ENCODE measurements at places on chromosomes 11 and 22.

DNA sequence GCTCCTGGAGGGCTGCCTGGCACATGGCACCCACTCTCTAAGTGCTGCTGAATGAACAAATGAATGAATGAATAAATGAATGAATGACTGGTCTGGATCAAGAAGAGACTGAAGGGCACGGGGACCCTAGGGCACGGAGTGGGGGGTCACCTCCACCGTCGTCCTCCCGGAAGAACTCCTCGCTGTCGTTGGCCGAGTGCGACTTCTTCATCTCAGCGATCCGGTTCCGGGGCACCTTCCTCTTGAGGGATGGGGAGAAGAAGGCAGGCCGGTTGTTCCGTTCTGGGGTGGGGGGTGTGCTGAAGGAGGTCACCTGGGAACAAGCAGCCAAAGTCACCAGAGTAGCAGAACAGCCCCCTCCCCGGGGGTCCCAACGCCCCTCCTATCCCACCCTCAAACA is 36.0 kb downstream of the NUP50 start:
- DNase-seq: no peak

- DNase-seq: no peak
Measured at GRCh38 chr11:68832476-68833181, 9.1 kb downstream of the CPT1A start.

DNA sequence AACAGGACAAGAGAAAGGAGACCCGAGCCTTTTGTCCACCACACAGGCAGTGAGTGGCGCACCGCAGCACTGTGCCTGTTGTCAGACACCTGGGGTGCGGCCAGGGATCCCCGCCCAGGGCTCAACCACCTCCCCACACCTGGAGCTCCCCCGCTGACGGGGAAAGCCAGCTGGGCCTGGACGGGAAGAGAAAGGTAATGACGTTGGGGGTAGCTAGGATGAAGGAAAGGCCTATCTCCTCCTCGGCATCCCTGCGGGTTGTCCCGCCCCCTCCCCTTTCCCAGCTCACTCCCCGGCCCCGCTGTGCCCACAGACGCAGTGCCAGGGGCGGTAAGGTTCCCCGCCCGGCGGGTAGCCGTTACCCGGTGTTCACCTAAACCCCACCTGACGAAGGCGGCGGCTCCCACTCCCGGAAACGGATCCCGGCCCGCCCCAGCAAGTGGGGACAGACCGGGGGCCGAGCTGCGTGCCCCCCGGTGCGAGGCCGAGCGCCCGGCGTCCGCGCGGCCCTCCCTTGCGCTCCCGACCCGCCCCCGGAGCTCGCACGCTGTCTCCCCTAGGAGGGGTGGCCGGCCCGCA is 495 bp downstream of the HYOU1 start:
- no peak for DNase-seq

DNA sequence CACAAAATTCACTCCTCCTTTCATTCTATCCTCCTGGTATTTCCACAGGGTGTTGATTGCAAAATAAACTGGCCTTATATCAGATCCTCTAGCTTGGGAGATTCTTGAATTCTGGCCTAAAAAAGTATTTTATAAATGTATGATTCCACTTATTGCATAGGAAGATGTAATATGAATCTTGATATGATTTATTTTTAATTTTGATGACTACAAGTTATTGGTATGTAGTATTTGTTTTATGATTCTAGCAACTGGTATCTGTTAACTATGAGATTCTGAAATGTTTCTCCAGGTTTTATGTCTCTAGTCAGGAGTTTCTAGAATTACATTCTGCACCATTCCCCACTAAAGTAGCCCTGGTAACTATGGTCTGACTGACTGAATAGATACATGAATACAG is 373.9 kb upstream of the C11orf87 start:
- no peak for DNase-seq

- no peak for DNase-seq
Measured at GRCh38 chr11:91081440-91082043, 858.7 kb upstream of the CHORDC1 start.

- DNase-seq: no peak
Measured at GRCh38 chr22:24208012-24208749, 26.9 kb downstream of the SUSD2 start.

DNA sequence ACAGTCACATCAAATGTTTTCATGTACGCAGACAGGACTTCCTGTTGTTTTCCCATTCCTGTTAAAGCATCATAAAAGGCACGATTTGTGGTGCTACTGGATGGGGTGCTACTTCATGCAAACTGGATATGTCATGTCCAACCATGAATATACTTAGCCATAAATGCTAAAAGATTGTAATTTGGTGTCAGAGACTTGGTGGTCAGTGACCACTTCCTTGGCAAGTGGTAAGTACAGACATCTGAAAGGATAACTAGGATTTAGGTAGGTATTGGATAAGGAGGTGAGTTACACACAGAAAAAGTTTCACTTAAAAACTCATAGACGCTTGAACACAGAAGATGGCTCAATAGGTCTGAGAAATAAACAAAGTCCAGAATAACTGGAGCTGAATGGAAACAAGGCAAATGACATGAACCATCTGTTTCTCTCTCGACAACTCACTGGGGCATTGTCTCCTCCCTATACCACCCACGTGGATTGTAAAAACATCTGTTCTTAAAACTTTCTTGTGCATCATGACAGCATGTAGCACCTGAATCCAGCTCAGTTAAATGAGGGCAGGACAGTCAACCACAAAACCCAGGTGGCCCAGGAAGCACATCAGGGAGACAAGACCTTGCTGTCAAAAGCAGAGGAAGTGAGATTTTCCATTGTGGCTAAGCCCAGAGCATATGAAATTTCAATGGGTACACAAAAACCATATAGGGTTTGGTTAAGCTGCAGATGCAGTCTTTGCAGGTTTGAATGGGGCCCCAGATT is 22.1 kb upstream of the IGLL5 start:
- no peak for DNase-seq

DNA sequence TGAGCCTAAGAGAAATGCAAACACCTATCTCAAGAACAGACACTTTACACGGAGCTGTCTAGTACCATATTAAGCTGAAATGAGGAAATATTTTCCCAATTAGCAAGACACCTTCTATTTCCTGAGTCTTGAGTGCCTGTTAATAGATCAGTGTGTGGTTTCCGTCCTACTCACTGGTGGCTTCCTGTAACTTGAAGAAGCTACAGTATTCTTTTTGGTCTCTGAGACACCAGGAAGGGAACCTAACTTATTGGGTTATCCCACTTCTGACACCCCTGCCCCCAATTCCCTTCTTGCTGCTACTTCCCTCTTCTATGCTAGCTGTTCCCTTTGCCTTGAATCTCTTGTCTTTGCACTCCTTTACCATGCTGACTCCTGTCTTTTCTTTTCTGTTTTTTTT is 92.7 kb downstream of the FDX1 start:
- no peak for DNase-seq

DNA sequence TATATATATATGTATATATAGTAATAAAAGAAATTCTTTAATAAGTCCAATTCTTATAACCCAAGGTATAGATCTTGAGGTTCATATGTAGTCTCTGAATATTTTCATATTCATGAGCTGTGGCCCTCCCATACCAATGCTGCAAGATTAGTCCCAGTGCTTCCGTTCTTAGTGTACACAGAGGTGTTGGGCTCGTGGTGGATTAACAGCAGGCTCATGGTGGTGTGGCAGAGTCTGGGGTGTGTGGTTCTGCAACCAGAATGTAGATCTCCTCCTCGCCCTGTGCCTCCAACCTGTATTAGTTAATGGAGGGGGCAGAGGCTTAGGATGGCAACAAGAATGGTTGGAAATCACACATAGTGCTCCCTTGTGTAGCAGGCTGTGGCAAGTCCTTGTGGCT is 16.8 kb downstream of the PRDM10 start:
- DNase-seq: no peak

- no peak for DNase-seq
Measured at GRCh38 chr22:29073618-29074275, 912 bp downstream of the KREMEN1 start.

DNA sequence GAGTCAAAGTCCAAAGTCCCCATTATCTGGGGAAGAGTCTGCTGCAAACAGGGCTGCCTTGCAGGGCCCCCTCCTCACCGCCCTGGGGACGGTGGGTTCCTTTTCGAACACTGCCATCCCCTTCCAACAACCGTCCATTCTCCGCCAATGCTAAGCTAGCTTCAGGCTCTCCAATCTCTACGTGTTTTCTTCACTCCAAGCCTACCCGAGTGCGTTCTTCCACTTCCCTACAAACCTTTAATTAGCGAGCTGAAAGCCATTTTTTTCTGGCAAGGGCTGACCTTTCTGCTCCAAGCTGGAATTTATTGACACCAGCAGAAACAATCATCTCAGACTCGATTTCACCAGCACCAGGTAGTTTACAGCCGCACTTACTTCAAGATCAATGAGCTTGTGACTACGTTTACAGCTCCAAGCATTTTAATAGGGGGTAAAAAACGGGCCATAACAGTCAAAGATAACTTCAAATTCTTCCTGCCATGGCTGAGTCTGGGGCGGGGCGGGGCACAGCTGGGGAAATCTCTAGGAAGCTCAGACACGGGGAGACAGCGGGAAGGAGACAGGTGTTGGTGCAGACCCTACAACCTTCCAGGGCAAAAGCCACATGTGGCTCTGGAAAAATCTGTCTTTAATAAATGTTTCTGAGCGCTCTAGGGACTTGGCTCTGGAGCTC is 82.2 kb downstream of the PHF21B start:
- DNase-seq: no peak

- DNase-seq: no peak
Measured at GRCh38 chr11:70324376-70325115, 54.1 kb downstream of the PPFIA1 start.

DNA sequence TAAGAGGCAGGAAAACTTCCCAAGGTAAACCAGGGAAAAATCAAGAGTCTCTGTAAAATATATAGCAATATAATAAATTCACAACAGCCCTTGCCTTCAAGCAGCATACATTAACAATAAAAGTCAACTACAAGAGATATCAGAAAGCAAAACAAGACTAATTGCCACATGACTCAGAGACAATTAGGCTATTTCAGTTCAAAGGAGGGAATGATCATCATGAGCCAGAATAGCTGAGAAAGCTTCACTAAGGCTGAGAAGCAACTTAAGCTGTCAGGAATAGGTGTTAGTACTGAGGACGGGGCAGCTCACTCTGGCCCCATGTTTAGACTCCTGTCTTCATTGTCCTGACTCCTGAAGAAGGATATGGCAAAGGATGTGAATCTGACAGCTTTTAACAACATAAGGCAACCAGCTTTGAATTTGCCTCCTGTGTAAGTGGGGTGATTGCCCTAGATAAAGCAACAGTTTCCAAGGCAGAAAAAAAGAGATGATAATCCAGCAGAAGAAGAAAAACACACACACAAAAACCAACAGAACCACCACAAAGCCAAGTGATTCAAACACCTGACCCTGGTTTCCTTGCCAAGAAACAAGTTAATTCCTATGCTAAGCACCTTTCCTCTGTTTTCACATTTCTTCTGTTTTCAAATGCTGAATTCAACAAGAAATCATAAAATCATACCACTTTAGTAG is 60.8 kb downstream of the SIK3 start:
- no peak for DNase-seq

- DNase-seq: no peak
Measured at GRCh38 chr11:25615069-25615468, 716.9 kb upstream of the ANO3 start.

DNA sequence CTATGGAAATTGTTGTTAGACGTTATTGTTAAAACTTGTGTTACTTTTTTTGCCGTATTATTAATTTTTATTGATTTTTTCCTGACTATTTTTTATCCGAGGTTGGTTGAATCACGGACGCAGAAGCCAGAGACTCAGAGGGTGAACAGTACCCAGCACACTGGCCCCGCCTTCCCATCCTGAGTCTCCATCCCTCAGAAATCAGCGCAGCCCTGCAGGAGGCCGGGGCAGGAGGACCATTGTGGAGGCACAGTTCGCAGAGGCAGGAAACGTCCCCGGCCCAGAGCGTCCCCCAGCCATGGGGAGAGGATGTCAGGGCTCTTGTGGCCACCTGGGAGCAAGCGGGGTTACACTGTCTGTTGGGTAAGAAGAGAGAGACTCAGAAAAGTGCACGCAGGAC is 843.0 kb downstream of the BRD1 start:
- no peak for DNase-seq

DNA sequence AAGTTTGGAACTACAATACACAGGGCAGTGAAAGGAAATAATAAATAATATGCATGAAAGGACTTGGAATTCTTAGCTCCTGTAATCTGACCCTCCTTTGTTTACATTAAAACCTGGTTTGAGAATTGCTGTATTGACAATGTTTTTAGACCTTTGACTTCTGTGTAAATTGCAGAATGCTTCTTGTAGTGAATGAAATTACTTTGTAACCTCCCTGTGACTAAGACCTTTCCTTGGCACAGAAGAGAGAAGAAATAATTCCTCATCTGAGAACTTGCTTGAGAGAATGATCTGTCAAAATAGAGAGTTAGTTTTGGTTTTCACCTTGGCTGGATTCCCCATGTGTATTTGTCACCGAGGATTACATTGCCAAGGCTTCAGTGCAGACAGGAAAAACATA is 640.0 kb upstream of the ANO5 start:
- DNase-seq: no peak

DNA sequence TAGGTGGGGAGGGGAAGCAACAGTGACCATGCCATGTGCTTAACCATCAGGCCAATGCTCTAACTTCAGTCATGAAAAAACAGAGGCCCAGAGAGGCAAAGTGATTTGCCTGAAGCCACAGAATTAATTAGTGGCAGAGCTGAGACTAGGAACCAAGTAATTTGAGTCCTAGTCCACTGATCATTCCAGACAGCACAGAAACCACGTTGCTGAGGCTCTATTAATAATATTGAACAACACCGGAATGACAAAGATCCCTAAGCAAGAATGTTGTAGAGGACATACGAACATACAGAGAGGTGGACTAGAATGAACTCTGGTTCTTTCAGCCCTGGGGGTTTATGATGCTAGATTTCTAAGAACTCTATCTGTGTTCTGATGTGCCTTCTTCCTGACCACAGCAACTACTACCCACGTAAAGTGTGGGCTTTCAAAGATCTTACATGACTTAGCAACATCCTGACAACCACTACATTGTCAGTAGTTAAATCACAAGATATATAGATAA is 92.3 kb downstream of the GAB2 start:
- no peak for DNase-seq

DNA sequence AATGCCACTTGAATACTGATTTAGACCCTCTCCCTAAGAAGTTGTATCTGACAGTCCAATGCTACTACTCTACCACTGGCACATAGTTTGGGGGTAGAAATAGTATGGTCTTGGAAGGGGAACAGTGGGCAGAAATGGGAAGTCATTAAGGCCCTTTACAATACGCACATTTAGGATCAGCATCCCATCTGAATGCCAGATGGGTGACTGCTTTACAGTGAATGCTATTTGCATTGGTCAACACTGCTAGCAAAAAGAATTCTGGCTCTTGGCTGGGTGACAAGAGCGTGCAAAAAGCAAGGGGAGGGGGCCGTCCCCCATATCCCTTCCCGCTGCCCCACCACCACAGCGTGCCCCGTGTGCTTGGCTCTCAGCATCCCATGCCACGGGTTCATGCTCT is 104.7 kb upstream of the BID start:
- no peak for DNase-seq

DNA sequence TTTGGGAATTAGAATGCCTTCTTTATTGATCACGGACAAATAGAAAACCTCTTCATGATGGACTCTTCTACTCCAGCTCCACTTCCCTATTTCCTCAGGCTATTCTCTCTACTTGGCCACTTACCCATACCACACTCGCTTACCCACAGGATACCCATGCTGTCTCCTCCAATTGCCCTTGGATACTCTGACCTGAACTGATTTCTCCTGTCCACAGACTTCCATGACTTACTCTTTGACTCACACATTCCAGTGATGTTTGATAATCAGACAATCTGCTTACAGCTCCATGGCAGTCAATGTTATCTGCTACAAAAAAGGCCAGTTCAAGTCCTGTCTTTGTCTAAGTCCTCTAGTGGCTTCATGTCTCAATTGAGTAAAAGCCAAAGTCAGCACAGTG is 292.0 kb upstream of the CTSC start:
- DNase-seq: no peak

Data from esophagus squamous epithelium (tissue), 5 donors.